GM12891 (cell line): ENCODE measurements at places on chromosomes 5 and 9.

DNA sequence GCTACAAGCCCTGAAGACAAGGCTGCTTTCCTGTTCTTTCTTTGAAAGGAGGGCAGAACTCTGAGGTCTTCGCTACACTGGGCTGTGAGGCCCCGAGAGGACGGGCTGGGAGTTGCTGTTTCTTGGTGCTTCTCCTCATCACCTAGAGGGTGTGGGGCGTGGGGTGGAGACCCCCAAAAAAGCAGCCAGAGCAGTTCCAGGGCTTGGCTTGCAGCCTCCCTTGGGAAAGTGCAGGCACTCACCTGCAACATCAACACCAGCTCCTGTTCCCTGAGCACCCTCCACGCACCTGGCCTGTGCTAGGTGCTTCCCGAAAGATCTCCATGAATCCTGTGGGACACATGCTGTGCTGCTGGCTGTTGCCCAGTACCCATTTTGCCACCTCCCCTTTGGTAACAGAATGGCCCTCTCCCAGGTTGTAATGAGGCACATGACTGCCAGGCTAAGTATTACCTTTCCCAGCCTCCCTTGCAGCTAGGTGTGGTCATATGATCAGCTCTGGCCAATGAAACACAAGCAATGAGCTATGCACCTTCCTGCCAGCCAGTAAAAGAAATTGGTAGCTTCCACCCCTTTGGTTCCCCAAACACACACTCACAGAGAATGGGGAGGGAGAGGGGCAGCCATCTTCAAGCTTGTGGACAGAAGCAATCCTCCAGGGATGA is 146.0 kb downstream of the C9orf50 start:
- DNase-seq, result no peak

DNA sequence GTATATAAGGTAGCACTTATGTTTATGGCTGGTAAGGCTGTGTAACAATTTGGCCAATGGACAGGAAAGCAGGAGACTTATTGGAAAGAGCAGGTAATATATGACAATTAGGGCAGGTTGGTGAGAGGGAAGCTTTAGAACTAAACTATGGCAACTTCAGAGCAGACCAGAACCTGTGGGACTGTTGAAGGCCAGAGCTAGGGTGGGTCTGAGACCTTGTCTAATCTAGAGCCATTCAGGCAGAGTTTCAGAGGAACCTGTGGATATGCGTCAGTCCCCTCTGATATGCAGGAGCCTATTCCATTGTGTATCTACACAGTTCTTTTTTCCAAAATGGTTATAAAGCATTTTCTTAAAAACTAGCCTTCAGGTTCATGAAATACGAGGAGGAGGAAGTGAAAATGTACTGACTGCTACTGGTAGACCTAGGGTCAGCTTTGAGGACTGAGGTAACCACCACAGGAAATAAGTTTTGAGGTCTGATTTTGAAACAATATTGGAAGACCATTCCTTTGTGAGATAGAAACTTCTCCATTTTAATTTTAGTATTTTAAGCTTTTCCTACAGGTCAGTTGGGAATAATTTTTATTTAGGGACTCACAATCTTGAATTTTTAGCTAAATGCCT is 37.6 kb downstream of the ELL2 start:
- no peak for DNase-seq

- DNase-seq, result no peak
Observed at GRCh38 chr5:10566543-10567068, 2.7 kb downstream of the ANKRD33B start.

- DNase-seq, result no peak
Observed at GRCh38 chr5:137310051-137310730, 188.9 kb downstream of the SPOCK1 start.

DNA sequence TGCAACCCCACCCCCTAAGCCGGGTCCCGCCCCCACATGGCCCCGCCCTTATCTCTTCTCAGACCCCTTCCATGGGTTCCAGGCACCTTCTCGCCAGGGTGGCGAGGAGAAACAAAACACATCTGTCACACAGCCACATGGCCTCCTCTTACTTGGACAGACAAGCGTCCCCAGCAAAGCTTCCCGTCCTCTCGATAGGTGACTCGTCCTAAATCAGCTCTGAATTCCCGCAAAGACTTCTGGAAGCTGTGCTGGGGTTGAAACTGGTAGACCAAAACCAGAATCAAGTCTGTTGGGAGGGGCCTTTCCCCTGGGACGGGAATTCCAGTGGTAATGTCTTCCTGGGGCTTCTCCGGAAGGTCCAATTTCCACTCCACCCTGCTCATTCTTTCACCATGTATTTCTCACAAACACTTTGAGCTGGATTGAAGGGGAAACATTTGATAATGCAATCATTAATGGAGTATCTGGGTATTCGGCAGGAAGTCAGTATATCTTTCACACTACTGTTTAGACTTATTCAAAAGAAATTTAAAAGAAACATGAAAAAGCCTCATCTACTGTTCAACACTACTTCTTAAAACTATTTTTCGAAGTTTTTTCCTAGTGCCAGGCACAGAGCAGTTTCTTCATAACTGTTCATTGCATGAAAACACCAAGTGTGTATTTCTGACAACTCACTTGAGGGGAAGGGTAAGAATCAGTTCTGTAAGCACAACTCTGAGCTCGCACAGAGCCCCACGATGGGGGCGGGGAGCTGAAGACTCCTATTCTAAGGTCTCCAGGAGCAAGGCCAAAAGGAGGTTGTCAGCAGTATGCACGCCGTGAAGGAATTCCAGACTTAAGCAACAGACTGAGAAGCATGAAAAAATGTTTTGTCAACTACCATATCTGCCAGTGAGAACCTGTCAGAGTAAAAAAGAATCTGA is 644 bp upstream of the CTNNAL1 start:
- DNase-seq, result no peak

DNA sequence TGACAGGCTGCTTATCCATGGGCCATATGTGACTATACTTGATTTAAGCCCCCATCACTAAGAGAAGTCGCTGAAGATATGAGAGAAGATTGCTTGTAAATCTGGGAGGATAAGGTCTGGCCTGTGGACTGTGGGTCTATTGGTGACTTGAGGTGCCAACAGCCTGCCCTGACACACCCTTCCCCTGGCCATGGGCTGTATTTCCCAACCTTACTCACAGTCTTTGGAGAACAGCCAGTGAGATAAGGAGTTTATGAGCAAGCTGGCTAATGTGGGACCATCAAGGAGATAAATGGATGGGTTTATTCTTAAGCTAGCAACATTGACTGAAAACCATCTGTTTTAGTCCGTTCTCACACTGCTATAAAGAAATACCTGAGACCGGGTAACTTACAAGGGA is 231.3 kb downstream of the ZSWIM6 start:
- no peak for DNase-seq

DNA sequence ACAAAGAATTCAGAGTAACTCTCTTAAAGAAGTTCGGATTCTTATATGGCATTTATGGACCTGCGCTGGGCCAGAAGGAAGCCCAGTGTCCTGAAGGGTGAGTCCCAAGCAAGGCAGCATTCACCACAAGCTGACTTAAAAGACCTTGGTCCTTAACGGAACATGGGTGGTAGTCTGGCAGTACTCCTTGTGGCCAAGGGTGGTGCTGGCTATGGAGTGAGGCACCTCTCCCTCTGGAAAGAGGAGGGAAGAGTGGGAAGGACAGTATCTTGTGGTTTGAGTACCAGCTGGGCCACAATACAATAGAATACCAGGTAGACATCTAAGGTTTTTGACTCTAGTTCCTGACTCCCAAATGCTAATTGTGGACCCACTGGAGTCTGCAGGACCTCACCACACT is 425.7 kb upstream of the CYLC2 start:
- no peak for DNase-seq

- no peak for DNase-seq
Observed at GRCh38 chr9:124471761-124472160, 21.5 kb downstream of the ADGRD2 start.

DNA sequence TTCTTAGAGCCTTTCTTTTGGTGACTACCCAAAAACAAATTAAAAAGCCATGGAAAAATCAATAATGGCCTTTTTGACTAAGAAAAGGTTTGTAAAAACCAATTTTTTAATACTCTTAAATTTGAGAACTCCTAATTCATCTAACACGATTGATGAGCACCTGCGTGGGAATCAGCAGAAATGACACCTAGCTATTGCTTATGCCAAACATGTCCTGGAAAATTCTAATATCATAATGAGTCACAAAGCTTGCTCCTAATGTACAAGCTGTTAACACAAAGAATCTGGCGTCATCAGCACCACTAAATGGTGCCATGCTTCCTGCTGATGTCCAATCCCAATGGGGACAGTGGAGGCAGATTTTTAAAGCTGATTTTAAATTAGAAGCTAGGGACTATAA is 146.2 kb upstream of the LRRTM2 start:
- DNase-seq, result no peak

- no peak for DNase-seq
Observed at GRCh38 chr9:104780796-104781395, 17.0 kb downstream of the NIPSNAP3B start.

GRCh38 chr9:136291306-136292025 is 12.4 kb downstream of the CCDC187 start:
- DNase-seq, result no peak

- DNase-seq, result no peak
Observed at GRCh38 chr9:79222483-79222882, 349.3 kb upstream of the TLE4 start.

- no peak for DNase-seq
Observed at GRCh38 chr5:168153876-168154270, 137.6 kb upstream of the WWC1 start.

DNA sequence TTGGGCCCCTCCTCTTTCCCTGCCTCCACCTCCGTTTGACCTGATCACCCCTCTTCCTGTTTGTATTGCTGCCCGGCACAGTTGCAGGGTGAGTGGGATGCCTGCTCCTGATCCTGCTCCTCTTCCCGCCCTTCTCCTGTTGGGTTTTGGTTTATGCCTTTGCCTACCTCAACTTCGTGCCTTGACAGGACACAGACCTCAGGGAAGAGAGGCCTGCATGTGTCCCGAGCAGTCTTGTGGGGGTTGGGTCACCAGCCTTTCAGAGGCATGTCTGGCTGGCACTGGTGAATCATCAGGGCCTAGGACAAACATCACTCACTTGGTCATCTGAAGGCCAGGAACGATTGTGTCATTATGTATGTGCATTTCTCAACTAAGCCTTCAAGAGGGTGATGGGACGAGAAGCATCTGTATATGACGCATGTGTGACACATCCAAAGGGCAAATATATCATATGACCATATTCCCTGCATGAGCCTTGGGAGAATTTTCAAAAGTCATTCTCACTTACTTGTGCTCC is 56.9 kb downstream of the NPR3 start:
- DNase-seq, result no peak

DNA sequence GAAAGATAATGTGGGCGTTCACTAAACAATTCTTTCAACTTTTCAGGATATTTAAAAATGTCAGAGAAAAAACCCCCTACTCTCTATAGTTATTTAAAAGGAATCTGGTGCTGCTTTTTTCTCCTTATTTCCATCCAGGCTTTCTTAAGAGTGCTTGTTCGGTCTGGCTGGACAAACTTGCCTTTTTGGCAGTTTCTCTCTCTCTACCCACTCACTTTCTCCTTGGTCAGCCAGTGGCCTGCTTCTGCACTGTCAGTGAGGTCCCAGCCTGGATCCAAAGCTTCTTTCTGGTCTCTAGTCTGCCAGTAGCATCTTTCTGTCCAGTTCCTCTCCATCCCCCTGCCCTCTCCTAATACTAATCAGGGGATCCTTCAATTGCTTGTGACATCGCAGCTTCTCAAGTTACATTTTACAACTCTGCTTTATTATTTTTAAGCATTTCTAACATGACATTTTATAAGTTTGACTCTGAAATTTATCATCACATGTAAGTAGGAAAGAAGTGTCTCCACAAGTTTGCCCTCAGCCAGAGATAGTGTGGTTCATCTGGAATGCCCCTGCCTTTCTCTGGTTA is 50.4 kb downstream of the PIK3R1 start:
- DNase-seq, result no peak

- DNase-seq, result no peak
Observed at GRCh38 chr5:113223831-113224604, 210.8 kb downstream of the TSSK1B start.

- DNase-seq, result no peak
Observed at GRCh38 chr5:149846021-149846420, 98.6 kb downstream of the PDE6A start.

- DNase-seq, result no peak
Observed at GRCh38 chr5:174281089-174281760, 235.7 kb downstream of the NSG2 start.

DNA sequence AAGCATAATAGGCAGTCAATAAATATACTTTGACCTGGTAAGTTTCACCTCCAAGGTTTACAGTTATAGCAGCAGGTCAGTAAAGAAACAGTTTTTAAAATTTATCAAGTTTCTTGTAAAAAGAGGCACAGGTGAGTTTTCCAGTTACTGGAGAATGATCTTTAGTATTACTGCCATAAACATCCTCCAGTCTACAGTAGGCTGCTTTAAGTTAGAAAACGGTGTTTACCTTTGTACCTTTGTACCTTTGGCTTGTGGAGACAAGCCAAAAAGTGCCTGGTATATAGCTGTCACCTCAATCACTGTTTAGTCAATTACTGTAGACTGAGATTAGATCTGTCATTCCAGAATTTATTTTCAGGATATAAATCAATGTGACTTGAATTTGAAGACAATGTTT is 42.7 kb upstream of the SRFBP1 start:
- no peak for DNase-seq

DNA sequence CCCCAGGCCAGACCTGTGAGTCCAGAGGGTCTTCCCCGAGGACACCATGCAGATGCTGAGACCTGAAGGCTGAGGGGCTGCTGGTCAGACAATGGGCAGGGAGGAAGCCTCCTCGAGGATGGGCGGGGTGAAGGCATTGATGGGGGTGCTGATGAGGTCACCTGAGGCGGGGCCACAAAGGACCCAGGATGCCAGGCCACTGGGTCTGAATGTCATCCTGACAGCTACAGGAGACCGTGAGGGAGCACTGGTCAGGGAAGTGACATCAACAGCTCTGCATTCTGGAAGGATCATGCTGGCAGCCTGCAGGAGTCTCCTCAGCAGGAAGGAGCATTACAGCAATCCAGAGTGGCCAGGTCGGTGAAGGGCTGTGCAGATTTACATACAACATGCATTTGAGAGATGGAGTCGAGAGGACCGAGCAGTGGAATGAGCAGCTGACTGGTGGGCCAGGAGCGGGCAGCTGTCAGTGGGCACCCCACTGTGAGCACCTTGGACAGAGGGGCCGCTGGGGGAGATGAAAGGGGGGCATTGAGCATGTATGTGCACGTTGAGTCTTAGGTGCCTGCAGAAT is 77.7 kb upstream of the ADAMTS2 start:
- no peak for DNase-seq

- DNase-seq, result no peak
Observed at GRCh38 chr9:71916834-71917534, 5.5 kb downstream of the C9orf85 start.

GRCh38 chr5:179343021-179343718 is 2.1 kb downstream of the ADAMTS2 start:
- no peak for DNase-seq

DNA sequence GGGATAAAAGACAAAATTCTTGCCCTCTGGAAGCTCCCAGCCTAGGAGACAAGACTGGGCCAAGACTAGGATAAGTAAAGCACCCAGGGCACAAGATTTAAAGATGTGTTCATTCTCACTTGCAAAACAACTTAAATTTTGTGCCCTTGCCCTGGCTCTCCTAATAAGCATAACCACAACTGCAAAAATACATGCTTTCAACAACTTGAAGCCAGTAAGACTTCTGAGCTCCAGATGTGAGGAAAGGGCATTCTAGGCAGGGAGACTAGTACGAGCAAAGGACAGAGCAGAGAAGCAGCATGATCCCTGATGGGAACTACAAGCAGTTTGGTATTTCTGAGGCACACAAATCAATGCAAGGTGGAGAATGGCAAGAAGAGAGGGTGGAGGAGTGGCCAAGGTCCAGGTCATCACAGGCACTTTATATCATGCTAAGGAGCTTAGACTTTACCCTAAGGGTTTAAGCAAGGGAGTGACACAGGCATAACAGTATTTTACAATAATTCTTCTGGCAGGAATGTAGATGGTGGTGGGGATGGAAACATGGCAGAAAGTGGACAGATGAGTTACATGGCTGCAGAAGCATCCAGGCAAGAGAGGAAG is 30.1 kb upstream of the SIL1 start:
- no peak for DNase-seq
